Muscle of arm (tissue), 14 donors: ENCODE measurements at places on chromosomes 7 and 10. TPM values are rescaled to one million over a fixed set of nuclear protein-coding genes. Genes with fewer than 3 reads are reported as not detected.
A peak's percentile ranks its signal among the peaks of the same experiment; 100 is the strongest.

The OPN4 gene
- 1.6 TPM for polyA plus RNA-seq

The PODXL gene
- 67.8 TPM for polyA plus RNA-seq

DNA sequence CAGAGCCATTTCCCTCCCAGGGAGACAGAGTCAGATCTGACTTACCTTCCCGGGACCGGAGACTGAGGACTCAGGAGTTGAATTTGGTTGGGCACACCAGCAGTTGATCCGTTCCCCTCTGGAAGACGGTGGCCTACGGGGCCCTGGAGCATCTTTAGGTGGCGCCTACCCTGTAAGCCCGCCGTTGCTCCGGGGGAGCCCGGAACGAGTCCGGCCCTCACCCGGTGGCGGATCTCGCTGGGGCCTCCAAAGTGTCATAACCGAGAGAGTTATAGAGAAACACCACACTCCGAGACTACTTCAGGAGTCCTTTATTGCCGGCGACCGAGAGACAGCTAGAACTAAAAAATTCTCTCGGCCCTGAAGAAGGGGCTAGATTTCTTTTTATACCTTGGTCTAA, 182.8 kb upstream of the MBL2 start:
- no peak for DNase-seq

GRCh38 chr10:55305285-55305684, 504.3 kb upstream of the PCDH15 start:
- no peak for DNase-seq

- no peak for DNase-seq
Measured at GRCh38 chr7:21200503-21200902, 227.4 kb upstream of the SP4 start.

- DNase-seq, result no peak
Measured at GRCh38 chr7:103547451-103548284, 101.7 kb upstream of the SLC26A5 start.

The ADARB2 gene
- 0.48 TPM for polyA plus RNA-seq

DNA sequence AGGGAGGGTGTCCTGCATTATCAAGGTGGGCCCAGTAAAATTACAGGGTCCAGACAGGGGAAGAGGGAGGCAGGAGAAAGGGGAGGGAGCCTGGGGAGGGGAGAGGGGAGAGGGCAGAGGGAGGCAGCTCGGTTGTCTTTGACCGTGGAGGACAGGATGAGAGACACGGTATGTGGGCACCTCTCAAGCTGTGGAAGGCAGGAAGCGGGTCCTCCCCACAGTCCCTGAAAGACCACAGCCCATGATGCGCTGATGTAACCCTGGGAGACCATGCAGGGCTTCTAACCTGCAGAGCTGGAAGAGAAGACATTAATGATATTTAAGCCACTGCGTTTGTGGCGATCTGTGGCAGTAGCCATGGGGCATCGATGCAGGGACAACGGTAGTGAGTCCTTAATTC, 27.2 kb upstream of the MNX1 start:
- DNase-seq, result no peak

The NUTM2E gene
- polyA plus RNA-seq, result not detected

DNA sequence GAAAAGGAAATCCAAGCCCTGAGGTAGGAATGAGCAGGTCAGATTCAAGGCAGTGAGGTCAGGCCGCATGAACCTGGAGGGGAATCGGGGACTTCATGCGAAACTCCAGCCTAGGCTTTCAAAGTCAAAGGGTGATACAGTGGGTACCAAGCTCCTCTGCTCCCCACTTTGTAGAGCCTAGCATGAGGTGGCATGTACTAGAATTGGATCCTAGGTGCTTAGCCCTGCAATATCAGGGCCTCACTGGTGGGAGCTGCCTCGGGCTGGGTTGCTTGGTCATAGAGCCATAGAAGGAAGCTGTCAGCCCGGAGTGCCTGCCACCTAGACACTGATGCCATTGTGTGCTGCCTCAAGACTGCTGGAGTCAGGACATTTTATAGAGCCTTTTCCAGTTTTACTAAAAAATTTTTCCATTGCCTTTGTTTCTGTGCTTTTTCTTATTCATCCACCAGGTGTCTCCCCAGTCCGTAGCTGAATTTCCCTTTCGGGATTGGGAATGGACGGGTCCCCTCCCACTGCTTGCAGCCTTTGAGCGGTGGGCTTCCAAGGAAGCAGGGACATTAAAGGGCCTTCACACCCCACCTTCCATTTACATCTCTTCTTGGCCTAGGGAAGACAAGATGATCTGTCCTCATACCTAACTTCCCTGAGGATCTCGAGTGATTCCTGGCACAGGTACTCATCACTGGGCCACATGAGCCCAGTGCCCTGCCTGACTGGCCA, 5.5 kb upstream of the LZTS2 start:
- peak; percentile 61 for DNase-seq
